ENCODE measurements at places on chromosomes 7 and 10.

- DNase-seq = no peak
Measured at GRCh38 chr10:101452593-101452992, 98.6 kb downstream of the BTRC start.

DNA sequence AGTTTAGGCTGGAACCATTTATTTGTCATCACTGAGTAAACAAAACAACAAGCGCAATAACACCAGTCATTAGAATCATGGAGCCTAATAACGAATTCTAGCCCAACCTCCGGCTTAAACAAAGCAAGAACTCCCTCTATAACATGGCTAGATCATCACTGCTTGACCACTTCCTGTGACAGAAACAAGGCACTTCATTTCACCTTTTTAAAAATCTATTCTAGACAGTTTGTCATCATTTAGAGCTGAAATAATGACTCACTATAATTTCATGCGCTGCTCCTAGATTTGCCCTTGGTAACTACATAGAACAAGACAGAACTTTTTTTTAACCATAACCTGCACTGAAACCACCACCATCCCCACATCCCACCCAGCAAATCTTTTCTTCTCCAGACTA is 81.3 kb downstream of the OSBPL3 start:
- DNase-seq = no peak

DNA sequence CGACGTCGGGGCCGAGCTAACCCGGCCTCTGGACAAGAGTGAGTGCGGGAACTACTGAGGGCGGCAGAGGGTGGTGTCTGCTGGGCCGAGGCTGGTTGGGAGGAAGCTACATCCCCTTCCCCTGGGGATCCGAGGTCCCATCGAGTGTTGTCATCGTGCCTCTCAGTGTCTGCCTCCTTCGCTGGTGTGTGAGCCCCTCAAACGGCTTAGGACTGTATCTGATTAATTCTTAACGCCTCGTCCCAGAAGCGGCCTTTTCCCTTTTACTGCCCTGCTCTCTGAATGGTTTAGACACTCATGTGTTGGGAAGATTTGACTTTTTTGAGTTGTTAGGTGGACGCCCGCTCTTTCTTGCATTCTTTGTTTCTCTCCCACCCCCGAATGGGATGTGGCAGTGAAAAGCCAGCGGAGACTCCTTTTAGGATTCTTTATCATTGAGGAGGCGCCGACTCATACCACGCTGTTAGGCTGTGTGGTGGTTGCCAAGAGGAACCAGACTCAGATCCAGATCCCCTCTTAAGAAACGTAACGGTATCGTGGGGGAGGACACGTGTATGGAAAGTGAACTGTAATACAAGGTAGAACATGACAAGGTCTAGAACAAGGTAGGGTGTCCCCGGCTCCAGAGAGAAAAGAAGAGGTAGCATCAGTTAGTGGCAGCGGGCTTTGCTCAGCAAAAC is 631 bp downstream of the SUPV3L1 start:
- peak; percentile 38 for DNase-seq

DNA sequence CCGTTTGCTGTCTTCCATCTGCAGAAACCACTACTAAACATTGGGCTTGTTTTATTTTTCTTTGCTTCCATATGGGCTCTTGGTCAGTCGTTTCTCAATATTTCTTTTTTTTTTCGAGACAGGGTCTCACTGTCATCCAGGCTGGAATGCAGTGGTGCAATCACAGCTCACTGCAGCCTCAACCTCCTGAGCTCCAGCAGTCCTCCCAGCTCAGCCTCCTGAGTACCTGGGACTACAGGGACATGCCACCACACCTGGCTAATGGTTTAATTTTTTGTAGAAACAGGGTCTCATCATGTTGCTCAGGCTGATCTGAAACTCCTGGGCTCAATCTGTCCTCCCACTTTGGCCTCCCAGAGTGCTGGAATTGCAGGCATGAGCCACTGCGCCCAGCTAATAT is 163.1 kb downstream of the LYZL1 start:
- DNase-seq = no peak
